Activated naive CD8-positive, alpha-beta T cell treated with anti-CD3 and anti-CD28 coated beads, Interleukin-2, amount 10 ng/mL, durations not matched to agents 7 days and 5 days (primary cell): ENCODE measurements at places on chromosomes 6 and 20. TPM values are rescaled to one million over a fixed set of nuclear protein-coding genes. Genes with fewer than 3 reads are reported as not detected.

DNA sequence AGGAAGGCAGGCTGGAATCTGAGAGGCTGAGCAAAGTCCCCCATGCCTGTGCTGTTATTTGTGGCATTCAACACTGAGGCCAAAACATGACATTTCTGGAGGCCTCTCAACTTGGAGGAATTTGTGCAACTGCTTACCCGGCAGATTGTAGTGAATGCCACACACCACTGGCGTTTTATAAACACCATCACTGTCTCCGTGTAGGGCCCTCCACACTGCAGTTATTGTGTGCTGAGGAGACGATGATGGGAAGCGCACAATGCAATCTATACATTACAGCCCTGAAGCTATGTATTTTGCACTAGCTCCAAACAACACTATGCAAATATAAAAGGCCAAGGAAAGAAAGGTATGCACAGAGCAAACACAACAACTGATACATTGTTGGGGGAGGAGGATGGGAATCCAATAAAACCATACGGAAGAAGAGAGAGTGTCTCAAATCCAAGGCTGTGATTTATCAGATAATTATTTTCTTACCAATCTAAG is 106.5 kb downstream of the SMLR1 start:
- no peaks in the 10 kb centered on the region for H3K4me1 ChIP-seq
- H3K27me3 ChIP-seq, result no peaks in the 10 kb centered on the region
- no peak overlapping the region for H3K4me3 ChIP-seq
- DNase-seq, result no peak
- H3K27ac ChIP-seq, result no peak overlapping the region

The BCKDHB gene
- total RNA-seq, result 18.8 TPM

The ISM1 gene
- 3.0 TPM for total RNA-seq

The TOMM34 gene
- 15.4 TPM for total RNA-seq
